Foreskin melanocyte (primary cell): ENCODE measurements at places on chromosomes 6 and 20.

GRCh38 chr20:46814366-46815232 is 80.0 kb upstream of the EYA2 start:
- DNase-seq = no peak

DNA sequence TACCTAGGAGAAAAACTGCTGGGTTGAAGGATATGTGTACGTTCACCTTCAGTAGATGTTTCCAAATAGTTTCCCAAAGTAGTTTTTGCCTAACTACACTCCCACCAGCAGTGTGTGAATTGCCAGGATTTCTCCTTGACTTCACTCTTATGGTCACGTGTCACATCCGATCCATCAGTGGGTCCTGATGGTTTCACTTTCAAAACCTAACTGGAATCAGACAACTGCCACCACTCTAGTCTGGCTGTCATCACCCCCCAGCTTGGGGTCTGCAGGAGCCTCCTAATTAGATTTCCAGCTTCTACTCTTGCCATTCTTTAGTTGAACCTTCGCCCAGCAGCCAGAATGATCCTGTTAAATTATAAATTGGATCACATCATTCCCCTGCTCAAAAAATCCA is 8.5 kb upstream of the SLC12A5 start:
- no peak for DNase-seq

DNA sequence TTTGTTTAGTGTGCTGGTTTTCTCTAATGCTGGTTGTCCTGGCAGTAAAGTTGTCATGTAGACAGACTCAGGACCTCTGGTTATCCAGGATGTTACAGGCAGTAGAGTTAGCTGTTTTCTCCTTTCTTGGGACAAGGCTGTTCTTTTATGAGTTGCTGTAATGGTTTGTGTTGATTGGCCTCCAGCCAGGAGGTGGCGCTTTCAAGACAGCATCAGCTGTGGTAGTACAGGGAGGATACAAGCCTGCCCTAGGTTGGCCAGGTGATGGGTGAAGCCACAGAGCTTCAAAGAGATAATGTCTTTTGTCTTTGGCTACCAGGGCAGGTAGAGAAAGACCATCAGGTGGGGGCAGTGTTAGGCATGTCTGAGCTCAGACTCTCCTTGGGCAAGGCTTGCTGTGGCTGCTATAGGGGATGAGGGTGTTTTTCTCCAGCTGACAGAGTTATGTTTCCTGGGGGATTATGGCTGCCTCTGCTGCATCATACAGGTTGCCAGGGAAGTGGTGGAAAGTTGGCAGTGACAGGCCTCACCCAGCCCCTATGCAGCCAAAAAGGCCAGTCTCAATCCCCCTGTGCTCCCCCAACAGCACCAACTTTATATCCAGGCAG is 127.2 kb upstream of the TAB2 start:
- no peak for DNase-seq

GRCh38 chr6:169163411-169163901 is 90.2 kb downstream of the THBS2 start:
- DNase-seq = no peak

GRCh38 chr20:15834857-15835256 is 738.4 kb downstream of the KIF16B start:
- DNase-seq = no peak
